ENCODE measurements at places on chromosomes 13 and 19.

- DNase-seq, result no peak
Observed at GRCh38 chr19:51884713-51885112, 3.0 kb downstream of the ZNF577 start.

DNA sequence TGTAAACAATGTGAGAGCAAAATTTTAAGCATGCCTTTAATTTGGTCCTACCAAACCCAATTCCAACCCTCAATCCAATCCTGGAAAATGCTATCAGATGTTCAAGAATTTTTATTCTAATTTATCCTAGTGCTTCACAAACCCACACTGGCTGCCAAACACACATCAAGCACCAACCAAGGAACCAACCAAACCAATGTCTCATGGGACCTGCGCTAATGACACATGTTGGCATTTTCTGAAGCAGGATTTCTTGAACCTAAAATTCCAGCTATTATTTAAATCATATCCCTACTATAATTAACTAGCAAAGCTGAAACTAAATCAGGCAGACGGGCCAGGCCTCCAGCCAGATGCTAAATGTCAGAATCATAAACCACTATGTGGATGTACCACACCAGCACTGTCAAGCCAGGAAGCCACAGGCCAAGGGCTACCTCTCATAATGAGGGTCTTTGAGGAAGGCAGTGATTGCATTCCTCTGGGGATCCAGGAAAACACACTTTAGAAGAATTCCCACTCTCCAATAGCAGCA, 5.8 kb downstream of the LATS2 start:
- no peak for DNase-seq

DNA sequence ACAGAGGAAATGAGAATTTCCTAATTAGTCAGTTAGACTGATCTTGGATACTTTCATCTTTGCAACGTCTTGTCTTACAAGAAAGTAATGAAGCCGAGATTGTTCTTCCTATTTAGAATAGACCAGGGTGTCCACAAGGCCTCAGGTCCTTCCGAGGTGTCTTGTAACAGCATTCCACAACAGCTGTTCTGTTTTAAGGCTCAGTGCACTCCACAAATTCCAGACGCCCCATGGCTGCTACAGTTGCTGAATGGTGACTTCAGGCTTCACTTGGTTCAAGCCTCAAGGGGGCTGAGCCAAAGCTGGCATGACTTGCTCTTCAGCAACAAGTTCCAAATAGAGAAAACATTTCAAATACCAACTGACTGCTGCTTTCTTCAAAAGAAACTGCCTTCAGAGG, 143.4 kb downstream of the SHISA2 start:
- no peak for DNase-seq

GRCh38 chr13:24127116-24127631, 33.3 kb upstream of the SPATA13 start:
- DNase-seq, result no peak

- DNase-seq, result no peak
Observed at GRCh38 chr19:14089662-14090508, 666 bp downstream of the SAMD1 start.

DNA sequence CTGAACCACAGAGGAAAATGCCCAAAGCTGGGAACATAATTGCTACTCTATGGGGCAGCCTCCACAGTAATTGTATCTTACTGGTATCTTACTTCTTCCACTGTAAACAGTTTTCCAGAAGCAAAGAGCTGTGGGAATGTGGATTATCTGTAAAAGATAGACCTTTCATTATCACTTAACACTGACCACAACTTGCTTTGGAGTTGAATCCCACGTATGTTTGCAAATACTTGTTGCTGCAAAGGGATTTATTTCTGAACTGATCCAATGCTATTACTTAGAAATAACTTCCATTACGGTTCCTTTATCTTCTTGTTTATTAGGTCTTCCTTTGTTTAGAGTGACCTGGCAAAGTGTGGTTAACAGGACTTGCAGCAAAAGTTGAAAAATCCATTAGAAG, 218.1 kb downstream of the KCTD12 start:
- DNase-seq, result no peak

Measured in AML-193 (cell line).